NCI-H446 (cell line): ENCODE measurements at places on chromosomes 2 and 18.

DNA sequence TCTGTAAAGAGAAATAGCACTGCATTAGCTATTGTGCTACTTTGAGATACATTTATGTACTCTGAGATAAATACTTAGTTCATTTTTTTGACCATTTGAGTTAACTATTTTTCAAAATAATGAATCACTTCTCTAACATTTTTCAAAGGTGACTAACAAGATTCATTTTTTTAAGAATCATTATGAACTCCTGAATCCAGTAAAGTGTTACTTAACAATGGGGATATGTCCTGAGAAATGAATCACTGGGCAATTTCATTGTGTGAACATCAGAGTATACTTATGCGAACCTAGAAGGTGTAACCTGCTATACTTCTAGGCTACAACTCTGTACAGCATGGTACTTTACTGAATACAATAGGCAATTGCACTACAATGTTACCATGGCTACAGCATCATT, 355.8 kb downstream of the ARL6IP6 start:
- no peak for DNase-seq

- DNase-seq: no peak
These were observed 539.4 kb upstream of the TNP1 start for GRCh38 chr2:217399291-217399690.

DNA sequence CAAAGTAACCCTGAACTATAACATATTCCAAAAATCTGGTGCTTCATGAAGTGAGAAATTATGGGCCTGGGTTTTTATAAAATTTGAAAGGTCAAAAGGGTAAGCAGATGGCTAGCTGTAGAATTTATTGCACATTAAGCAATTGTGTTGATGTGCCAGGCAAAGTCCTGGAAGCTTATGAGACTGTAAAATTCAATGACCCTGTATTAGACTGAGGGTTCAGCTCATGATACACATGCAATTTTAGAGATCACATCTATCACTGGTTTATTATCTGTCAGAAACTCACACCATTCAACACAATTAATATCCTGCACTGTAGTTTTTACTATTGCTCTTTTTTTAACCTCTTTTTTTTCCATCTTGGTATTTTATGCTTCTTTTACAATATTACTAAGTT, 1162.6 kb upstream of the SLC39A10 start:
- DNase-seq: no peak

GRCh38 chr2:156687715-156688114, 251.5 kb downstream of the GPD2 start:
- no peak for DNase-seq

DNA sequence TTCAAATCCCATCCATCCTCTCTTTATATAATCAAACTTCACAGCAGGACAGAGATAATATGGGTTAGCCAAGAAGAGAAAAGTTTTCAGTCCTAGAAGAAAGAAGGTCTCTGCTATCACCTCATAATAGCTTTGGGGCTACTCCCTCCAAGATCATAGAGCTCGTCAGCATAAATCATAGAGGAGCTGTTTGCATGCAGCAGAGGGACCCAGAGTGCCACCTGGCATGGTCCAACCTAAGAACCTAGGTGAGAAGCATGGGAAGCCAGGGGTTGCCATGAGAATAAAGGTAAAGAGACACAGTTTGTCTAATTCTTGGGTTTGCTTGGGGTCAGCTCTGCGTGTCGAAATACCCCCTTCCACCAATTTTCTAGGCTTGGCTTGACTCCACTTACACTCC, 87.1 kb upstream of the CYP1B1 start:
- no peak for DNase-seq

GRCh38 chr2:96547731-96548171, 11.2 kb downstream of the ARID5A start:
- DNase-seq: no peak
